ENCODE measurements at places on chromosomes 1 and 21.
A peak's percentile ranks its signal among the peaks of the same experiment; 100 is the strongest.

DNA sequence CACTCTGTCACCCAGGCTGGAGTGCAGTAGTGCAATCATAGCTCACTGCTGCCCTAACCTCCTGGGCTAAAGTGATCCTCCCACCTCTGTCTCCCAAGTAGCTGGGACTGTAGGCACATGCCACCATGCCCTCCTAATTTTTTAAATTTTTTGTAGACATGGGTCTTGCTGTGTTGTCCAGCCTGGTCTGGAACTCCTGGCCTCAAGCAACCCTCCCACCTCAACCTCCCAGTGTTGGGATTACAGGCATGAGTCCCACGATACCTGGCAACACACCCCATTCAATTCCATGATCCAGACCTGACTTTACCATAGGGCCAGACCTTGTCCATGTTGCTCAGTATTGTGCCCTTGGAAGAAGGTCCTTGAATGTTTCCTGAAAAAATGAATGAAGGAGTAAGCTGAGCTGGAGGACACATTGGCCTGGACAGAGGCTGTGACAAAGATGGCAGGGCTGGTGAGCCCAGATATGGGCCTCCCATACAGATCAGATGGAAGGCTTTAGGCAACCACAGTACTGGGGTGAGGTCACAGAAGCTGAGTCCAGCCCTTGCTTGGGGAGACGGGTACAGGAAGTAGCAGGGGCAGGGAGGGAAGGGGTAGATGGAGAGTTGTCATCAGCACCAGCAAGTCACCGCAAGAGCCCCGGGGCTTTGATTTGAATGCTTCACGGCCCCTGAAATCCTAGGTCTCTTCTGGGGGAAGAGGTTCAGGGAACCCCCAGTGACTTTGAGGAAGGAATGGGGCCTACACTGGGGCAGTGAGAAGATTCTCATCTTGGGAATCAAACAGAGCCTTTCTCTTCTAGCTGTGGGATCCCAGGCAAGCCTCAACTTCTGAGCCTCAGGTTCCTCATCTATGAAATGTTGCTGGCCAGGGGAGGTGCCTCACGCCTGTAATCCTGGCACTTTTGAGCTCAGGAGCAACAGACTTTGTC, 40.1 kb upstream of the DMBX1 start:
- DNase-seq, result no peak

DNA sequence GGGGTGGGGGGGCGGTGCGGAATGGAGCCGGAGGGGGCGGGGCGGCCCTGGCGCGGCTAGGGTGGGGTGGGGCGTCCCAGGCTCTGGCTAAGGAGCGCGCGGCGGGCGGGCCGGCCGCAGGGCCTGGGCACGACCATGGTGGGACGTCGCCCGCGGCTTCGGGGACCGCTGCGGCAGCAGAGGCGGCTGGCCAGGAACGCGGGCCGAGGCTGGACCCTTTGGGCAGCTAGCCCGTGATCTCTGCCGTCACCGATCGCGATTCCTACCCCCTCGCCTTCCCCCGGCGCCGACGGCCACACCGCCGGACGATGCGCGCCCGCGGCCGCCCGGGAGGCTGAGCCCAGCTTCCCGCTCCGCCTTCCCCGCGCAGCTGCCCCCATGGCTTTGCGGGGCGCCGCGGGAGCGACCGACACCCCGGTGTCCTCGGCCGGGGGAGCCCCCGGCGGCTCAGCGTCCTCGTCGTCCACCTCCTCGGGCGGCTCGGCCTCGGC, at the start of gene MAP3K21:
Gene MAP3K21 (plus strand): TSS at position 74 of the 491 bp plus-strand sequence. CDS start 305 bp downstream, at position 379.
- no peak for DNase-seq

GRCh38 chr1:56920591-56921001, 45.2 kb downstream of the C8B start:
- no peak for DNase-seq

- peak; percentile 73 for DNase-seq
Measured at GRCh38 chr1:16960560-16961296, 19.7 kb downstream of the MFAP2 start.

GRCh38 chr1:213082420-213083111, 31.5 kb downstream of the RPS6KC1 start:
- no peak for DNase-seq

DNA sequence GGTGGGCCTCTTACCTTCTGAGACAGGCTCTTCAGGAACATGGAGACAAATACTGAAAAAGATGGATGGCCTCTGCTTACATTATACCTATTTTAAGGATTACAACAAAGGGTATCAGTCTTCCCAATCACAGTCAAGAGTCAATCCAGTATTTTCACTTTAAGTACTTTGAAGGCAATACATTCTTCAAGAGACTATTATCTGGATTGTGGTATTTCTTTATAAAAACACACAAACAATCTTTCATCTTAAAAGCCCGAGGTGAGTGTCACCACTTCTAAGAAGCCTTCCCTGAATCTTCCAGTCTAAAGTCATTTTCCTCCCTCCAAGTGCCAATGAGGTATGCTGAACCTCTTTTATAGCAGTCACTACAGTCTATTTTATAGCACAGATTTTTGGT, 45.3 kb downstream of the WASF2 start:
- no peak for DNase-seq

DNA sequence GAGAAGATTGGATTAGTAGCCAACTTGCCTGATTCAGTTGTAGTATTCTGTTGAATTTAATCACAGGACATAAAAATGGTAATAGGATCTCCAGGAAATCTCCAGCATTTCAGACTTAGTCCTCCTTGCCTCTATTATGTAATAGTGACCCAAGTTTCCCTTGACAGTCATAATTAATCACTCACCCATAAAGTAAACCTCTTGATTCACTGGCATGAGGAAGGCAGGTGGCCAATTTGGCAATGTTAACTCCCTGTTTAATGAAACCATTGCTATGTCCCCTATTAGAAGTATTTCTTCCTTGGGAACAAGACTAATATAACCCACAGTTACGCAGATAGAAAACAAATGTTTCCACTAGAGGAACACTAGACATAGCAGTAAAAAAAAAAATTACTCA, 604.8 kb upstream of the CXADR start:
- no peak for DNase-seq

- DNase-seq, result no peak
Measured at GRCh38 chr1:110548381-110548780, 29.4 kb upstream of the KCNA10 start.

GRCh38 chr1:244046907-244047611, 4.0 kb upstream of the ZBTB18 start:
- DNase-seq, result no peak

DNA sequence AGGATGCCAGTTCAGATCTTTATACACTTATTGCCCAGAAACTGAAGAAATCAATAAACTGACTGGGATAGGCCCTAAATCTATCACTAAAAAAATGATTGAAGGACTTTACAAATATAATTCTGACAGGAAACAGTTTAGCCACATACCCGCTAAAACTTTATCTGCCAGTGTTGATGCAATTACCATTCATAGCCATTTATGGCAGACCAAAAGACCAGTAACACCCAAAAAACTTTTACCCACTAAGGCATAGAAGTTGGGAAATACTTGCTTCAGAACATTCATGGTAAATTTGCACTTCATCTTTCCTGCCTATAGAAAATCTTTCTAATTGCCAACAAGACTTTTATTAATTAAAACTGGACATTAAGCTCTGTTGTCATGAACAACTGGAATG, 15.0 kb upstream of the GPR25 start:
- no peak for DNase-seq

GRCh38 chr1:7425229-7425628, 345.9 kb upstream of the VAMP3 start:
- DNase-seq, result no peak

DNA sequence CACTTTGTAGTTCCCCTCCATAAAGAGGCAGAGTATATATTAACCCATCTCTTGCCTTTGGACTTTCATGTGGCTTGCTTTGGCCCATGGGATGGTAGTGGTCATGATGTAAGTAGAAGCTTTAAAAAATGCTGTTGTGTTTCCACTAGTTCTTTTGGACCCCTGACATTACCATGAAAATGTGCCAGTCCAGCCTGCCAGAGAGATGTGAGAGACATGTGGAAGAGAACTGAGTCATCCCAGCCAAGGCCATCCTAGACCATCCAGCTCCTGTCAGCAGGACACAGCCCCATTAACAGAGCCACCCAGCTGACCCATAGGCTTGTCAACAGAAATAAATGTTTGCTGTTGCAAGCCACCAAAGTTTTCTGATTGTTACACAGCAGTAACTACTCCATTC, 3.9 kb upstream of the CD101 start:
- DNase-seq, result no peak

GRCh38 chr1:163361123-163361934, 39.6 kb downstream of the NUF2 start:
- no peak for DNase-seq

DNA sequence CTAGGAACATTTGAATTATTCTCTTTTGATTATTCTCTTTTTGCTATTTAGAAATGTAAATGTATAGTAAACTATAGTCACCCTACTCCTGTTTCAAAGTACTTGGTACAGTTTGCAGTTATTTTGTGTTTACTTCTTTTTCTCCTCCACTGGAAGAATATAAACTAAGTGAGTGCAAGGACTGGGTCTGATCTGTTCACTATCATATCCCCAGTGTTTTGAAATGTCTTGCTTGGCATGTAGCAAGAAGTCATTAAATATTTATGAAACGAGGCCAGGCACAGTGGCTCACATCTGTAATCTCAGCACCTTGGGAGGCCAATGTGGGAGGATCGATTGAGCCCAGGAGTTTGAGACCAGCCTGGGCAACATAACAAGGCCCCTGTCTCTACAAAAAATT, 35.8 kb upstream of the PODN start:
- DNase-seq, result no peak

GRCh38 chr1:36160388-36160948, 4.5 kb downstream of the MAP7D1 start:
- DNase-seq, result no peak

- DNase-seq, result no peak
Measured at GRCh38 chr1:246798606-246799496, 74.6 kb downstream of the SCCPDH start.

GRCh38 chr1:66217021-66217420, 316.9 kb upstream of the SGIP1 start:
- DNase-seq, result no peak

- DNase-seq, result no peak
Measured at GRCh38 chr1:23936481-23937176, 23.0 kb upstream of the PNRC2 start.

DNA sequence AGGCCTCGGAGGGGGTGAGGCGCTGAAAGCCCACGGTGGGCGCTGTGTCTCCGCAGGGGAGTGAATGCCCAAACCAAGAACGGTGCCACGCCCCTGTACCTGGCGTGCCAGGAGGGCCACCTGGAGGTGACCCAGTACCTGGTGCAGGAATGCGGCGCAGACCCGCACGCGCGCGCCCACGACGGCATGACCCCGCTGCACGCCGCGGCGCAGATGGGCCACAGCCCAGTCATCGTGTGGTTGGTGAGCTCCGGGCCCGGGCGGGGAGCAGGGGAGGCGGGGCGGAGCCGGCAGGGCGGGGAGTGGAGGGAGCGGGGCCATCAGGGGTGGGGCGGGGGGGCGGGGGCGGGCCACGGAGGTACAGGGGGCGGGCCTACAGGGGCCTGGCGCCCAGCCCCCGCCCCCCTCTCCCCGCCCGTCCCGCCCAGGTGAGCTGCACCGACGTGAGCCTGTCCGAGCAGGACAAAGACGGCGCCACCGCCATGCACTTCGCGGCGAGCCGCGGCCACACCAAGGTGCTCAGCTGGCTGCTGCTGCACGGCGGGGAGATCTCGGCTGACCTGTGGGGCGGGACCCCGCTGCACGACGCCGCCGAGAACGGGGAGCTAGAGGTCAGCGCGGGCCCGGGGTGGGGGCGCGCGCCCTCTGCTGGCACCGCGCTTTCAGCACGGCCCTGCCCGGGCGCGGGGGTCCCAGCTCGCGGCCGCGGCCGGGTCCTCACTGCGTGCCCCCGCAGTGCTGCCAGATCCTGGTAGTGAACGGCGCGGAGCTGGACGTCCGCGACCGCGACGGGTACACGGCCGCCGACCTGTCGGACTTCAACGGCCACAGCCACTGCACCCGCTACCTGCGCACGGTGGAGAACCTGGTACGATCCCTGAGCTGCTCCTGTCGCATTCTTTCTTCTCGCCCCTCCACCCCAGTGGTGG, 15.9 kb downstream of the ESPN start:
- DNase-seq, result peak; percentile 71

GRCh38 chr1:41802532-41803501, 115.9 kb downstream of the HIVEP3 start:
- DNase-seq, result no peak

GRCh38 chr21:43942621-43943020, 69.5 kb upstream of the TRAPPC10 start:
- no peak for DNase-seq

DNA sequence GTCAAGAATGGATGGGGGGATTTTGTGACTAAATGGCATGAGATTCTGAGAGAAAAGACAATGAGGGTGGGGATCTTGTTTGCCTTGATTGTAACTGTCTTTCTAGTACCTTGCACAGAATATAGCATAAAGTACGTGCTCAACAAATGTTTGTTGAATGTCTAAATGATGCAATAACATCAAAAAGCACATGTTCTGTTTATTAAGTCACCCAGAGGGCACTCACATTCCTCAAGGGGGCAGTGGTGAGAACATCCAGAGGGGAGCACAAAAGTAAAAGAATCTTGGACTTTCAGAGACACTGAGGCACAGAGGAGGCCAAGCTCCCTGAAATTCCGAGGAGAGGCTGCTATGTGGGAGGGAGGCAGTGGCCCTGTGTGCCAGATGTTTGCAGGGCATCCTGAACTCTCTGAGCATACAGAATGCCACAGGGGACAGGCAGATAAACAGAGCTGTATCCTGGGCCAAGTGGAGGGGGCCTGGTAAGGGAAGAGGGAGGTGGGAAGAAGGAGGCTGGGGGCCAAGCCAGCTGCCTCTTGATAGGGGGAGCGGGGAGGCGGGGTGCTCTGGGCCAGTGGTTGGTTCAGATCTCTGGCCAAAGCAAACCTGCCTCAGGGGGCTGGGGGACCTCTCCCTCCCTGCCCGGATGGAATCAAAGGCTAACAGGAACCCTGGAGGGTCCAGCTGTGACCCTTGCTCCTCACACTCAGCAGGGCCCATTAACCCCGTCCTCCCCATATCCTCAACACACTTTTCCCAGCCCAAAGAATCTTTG, 6.5 kb upstream of the ATP1A2 start:
- no peak for DNase-seq

GRCh38 chr1:189821833-189822232, 655.8 kb downstream of the BRINP3 start:
- DNase-seq, result no peak

DNA sequence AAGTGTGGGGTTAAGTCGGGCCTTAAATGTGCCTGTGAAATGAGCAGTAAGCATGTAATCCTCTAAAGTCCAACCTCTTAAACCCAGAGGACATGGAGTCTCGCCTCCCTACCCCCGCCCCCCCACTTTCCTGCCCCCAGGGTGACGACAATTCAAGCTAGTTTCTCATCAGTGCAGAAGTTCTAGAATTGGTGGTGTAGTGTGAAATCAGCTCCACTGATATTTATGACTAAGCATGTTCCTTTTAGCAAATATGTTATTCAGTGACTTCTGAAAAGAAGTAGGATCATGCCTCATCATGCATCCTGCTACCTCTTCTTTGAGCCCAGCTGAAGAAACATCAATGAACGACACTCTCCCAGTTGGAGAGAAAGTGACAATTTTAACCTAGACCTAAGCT, 2.6 kb upstream of the ABCB10 start:
- DNase-seq, result no peak

GRCh38 chr1:167401260-167401873, 117.0 kb downstream of the CD247 start:
- DNase-seq, result peak; percentile 19

- no peak for DNase-seq
Measured at GRCh38 chr1:60936163-60936562, 146.2 kb upstream of the NFIA start.
